ENCODE measurements at places on chromosomes 5 and 9.

DNA sequence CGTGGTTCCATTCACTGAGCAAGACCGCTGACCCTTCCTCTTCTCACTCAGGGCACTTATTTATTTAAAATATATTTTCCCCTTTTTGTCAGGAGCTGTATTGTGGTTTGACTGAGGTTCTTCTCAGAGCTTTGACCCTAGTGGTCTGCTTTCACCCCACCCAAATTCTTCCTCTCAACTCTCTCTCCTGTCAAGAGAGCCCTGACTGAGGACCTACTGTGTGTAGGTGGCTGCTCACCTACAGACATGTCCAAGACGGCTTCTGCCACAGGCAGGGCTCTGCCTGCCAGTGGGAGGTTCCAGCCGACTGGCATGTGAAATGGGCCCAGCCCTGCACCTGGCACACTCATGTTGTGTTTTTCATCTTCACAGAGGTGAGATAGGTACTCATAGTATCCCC, 5.2 kb downstream of the DCANP1 start:
- DNase-seq, result no peak

DNA sequence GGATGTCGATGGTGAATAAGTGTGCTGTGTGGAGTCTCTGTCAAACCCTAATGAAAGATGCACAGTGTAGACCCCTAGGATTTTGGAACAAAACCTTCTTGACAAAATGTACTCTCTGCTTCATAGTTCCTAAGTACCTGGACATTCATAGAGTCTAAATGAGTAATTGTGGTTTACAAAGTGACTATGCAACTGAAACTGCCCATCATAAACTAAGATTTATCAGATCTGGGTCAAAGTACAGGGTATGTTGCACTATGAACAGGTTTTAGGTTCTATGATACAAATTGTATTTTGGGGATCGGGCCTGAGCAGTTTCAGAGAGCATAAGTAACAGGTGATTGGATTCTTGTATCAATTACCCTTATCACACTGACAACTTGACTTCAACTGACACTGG, 79.4 kb downstream of the LURAP1L start:
- no peak for DNase-seq

DNA sequence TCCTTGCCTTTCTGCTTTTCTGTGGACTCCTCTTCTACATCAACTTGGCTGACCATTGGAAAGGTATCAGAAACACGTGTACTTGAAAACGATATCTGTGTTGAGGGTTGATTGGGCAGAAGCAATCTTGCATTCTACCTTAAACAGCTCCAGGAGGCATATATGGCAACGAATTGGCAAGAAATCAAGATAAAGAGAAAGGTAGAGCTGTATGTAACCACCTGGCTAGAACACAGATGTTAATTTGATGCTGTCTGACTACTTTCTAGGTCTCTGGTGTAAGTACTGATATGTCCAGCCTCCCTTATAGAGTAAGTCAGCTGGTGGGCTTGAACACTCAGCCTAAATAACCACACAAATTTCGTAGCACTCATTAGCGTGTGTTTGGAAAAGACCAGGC, 1.3 kb downstream of the MAN1B1 start:
- no peak for DNase-seq

- DNase-seq, result no peak
Observed at GRCh38 chr9:114763220-114763619, 42.6 kb downstream of the TNFSF15 start.

DNA sequence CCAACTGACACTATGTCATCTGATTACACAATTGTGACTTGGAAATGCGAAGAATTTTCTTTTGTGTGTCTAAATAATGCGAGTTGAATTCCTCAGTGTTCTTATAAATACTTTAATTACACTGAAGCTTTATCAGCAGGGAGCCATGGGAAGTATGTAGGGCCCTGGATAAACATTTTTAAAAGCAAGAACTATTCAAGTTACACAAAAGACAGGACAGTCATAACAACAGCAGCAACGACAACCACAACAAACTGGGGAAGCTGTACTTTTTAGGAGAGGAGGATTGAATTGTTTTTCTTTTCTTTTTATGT, 250.3 kb upstream of the ZNF608 start:
- DNase-seq, result no peak

DNA sequence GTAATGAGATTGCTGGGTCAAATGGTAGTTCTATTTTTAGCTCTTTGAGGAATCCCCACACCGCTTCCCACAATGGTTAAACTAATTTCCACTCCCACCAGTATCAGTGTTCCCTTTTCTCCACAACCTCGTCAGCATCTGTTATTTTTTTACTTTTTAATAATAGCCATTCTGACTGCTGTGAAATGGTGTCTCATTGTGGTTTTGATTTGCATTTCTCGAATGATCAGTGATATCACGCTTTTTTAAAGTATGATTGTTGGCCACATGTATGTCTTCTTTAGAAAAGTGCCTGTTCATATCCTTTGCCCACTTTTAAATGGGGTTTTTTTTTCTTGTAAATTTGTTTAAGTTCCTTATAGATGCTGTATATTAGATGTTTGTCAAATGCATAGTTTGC, 73.5 kb downstream of the MTAP start:
- DNase-seq, result no peak

GRCh38 chr5:15646371-15646770, 146.4 kb downstream of the FBXL7 start:
- no peak for DNase-seq

GRCh38 chr9:116181853-116182610, 28.4 kb downstream of the PAPPA start:
- no peak for DNase-seq

GRCh38 chr5:148912146-148912545, 85.7 kb downstream of the ADRB2 start:
- DNase-seq, result no peak

GRCh38 chr5:41161271-41161670, 52.1 kb downstream of the C6 start:
- no peak for DNase-seq

DNA sequence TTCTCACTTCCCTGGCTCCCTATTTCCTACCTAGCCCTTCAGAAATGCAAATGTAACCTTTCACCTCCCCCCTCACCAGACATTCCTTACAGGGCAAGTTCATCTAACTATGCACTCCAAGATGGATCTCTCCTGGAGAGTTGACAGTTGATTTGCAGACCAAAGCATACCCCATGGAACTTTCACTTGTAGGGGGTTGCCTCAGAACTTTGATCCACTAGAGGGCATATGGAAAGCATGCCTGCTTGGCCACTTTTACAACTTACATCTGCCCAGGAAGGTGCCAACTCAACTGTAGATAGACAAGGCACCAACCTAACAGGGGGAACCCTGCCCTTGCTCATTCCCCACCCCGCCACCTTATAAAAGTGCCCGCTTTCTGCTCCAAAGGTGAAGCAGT, 187.8 kb downstream of the NXNL2 start:
- DNase-seq, result no peak

GRCh38 chr5:170791325-170791954, 7.9 kb downstream of the GABRP start:
- peak; percentile 39 for DNase-seq

- no peak for DNase-seq
Observed at GRCh38 chr5:88108490-88109279, 160.0 kb downstream of the TMEM161B start.

DNA sequence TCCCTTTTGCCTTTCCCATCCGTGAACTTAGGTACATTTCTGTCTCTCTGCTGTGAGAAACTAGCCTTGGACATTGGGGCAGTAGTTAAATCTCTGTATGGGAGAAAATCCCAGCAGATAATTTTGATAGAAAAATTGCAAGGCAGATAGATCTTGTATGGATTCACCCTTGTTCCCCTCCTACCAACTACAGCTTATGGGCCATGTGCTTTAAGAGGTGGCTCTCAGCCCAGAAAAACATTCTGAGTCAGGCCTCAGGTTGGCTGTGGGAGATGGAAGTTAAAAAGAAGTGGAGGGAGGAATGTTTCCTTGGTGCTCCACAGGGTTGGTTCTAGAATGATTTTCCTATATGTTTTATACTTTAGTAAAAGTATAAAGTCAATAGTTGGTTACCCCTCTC, 1.4 kb upstream of the KDM3B start:
- DNase-seq, result no peak
